ENCODE measurements at places on chromosomes 11 and 22. TPM values are rescaled to one million over a fixed set of nuclear protein-coding genes. Genes with fewer than 3 reads are reported as not detected.

The USP2 gene
- total RNA-seq, result not detected

The RAB39A gene
- 3.6 TPM for total RNA-seq

The SLC17A6 gene
- total RNA-seq, result not detected

The TFIP11 gene
- 59.0 TPM for total RNA-seq

The LRRC56 gene
- 7.1 TPM for total RNA-seq

The GLYATL2 gene
- not detected for total RNA-seq

The TCN1 gene
- not detected for total RNA-seq

The OR5A2 gene
- not detected for total RNA-seq

The DLG2 gene
- total RNA-seq, result 2.7 TPM

The DRD4 gene
- 0.49 TPM for total RNA-seq

The MYRF gene
- 1.0 TPM for total RNA-seq

The SCGB2A2 gene
- not detected for total RNA-seq

The MYOD1 gene
- total RNA-seq, result not detected

The VSIG2 gene
- total RNA-seq, result 0.20 TPM

The RPS25 gene
- total RNA-seq, result 2,191 TPM

The SMIM35 gene
- 1.9 TPM for total RNA-seq

The NRXN2 gene
- total RNA-seq, result 0.73 TPM

The CARD10 gene
- total RNA-seq, result not detected

The PRR5L gene
- total RNA-seq, result 1.7 TPM

The HTR3A gene
- 15.6 TPM for total RNA-seq

The BCR gene
- total RNA-seq, result 20.9 TPM

The TMEM86A gene
- 0.10 TPM for total RNA-seq

The RIMBP3B gene
- 0.16 TPM for total RNA-seq

The RHOD gene
- total RNA-seq, result not detected

The LRRC4C gene
- not detected for total RNA-seq

The UBQLNL gene
- total RNA-seq, result 0.29 TPM

The RAG2 gene
- not detected for total RNA-seq

The CALCA gene
- total RNA-seq, result not detected

The REXO2 gene
- 26.1 TPM for total RNA-seq

The CNIH2 gene
- 1.0 TPM for total RNA-seq

The GRIA4 gene
- not detected for total RNA-seq

The MRGPRE gene
- not detected for total RNA-seq

The POU2AF1 gene
- 155 TPM for total RNA-seq

The APOL5 gene
- total RNA-seq, result not detected

The CCDC85B gene
- total RNA-seq, result 21.6 TPM

The PNPLA3 gene
- 0.33 TPM for total RNA-seq

The FGF4 gene
- not detected for total RNA-seq

The OR2AG1 gene
- total RNA-seq, result not detected

The APOA5 gene
- not detected for total RNA-seq

The MPPED2 gene
- 0.37 TPM for total RNA-seq

The BAD gene
- total RNA-seq, result 21.7 TPM

The CRYBB3 gene
- not detected for total RNA-seq

The E2F8 gene
- total RNA-seq, result 0.82 TPM

The MS4A6A gene
- total RNA-seq, result 0.22 TPM

The TMEM151A gene
- total RNA-seq, result not detected

The RASGRP2 gene
- total RNA-seq, result 165 TPM

The KCNJ5 gene
- not detected for total RNA-seq

The CRYBB1 gene
- total RNA-seq, result not detected

The ENDOD1 gene
- total RNA-seq, result 9.8 TPM

The PLEKHB1 gene
- 5.0 TPM for total RNA-seq

The SLC6A5 gene
- not detected for total RNA-seq

The COMMD9 gene
- total RNA-seq, result 54.4 TPM

The SYT8 gene
- total RNA-seq, result not detected

The POU2F3 gene
- not detected for total RNA-seq
